ENCODE measurements at places on chromosomes 4 and X.

DNA sequence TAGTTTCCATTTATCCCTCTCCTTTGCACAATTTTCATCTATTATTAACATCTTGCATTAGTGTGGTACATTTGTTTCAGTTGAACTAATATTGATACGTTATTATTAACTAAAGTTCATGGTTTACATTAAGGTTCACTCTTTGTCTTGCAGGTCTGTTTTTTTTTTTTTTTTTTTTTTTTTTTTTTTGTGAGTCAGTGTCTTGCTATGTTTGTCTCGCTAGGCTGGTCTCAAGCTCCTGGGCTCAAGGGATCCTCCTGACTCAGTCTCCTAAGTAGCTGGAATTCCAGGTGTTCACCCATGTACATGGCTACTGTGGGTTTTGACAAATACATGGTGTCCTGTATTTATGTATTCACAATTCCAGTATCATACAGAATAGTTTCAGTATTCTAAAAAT is 6.8 kb downstream of the TBC1D19 start:
- no peak for DNase-seq

DNA sequence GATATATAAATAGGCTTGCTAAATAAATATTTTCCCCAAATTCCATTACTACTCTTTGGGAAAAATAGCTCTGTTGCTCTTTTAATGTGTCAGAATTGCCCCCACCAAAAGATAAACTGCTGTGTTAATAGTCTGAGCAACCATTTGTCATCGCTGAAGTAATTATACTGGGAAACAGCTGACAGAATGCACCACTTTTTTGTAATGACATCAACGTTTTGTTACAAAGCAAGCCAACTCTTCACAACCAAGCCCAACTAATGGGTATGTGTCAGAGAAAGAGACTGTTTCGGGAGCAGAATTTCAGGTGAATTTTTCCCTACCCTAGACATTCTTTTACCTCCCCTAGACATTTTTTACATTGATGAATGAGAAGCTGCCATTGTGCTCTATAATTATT is 405.0 kb upstream of the MAGEB18 start:
- no peak for DNase-seq

DNA sequence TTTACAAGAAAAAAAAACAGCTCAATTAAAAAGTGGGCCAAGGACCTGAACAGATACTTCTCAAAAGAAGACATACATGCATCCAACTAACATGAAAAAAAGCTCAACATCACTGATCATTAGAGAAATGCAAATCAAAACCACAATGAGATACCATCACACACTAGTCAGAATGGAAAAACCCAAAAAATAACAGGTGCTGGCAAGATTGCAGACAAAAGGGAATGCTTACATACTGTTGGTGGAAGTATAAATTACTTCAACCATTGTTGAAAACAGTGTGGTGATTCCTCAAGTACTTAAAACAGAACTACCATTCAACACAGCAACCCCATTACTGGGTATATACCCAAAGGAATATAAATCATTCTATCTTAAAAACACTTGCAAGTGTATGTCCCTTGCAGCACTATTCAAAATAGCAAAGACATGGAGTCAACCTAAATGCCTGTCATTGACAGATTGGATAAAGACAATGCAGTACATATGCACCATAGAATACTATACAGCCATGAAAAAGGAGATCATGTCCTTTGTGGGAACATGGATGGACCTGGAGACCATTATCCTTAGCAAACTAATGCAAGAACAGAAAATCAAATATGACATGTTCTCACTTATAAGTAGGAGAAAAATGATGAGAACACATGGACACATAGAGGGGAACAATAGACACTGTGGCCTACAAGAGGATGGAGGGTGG is 97.6 kb downstream of the RAB28 start:
- DNase-seq, result no peak

DNA sequence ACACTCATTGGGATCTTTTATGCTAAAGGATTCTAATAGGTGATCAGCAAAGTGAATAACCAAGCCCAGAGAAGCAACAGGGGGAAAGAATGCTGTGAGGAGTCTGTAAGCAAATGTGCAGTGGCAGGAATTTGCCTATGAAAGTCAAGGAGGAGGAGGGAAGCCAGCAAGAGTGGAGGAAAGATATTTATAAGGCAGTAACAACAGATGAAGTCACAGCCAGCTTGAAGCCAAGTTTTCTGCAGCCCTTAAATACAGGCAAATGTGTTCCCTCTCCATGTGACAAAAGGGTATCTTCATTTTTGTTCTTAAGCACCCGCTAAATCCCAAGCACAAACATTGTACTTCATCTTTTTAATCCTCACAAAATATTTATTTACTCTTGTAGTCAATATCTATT is 275.0 kb upstream of the CLNK start:
- no peak for DNase-seq

DNA sequence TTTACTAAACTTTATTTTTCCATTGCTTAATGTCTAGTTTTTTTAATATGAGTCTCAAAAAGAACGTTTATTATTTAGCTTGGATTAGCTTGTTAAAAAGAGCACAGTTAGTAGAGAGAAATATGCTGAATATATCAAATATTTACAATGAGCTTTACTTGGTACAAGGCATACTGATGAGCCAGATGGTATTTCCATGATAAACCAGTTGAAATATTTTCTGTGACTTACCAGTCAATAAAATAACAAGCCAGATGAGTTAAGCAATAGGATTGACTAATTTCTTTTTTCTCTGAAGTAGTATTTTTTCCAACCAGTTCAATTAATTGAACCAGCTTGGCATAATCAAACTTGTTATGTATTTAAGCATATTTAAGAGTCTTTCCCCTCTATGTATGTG is 134.1 kb downstream of the KLHL34 start:
- DNase-seq, result no peak

- no peak for DNase-seq
These were observed 10.9 kb upstream of the PCDH18 start for GRCh38 chr4:137543198-137543597.

- no peak for DNase-seq
These were observed 644.1 kb downstream of the MID1IP1 start for GRCh38 chrX:39445336-39445735.

GRCh38 chr4:14920759-14921320 is 81.4 kb upstream of the CPEB2 start:
- no peak for DNase-seq

DNA sequence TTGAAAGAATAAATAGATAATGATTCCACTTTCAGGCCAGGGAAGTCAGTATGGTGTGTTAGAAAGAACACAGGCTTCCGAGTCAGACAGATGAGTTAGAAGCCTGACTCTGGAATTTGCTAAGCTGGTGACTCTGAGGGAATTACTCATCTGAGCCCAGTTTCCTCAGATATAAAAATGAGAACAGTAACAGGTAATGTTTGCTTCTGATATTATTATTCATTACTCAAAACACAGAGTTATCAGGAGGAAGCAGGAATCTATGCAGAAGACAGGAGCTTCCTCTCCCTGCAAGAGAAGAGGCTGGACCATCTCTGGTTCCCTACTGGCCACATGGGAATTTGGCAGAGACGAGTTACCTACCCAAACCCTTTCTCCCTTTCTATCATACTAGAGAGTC is 163.1 kb downstream of the EVC2 start:
- DNase-seq, result no peak

DNA sequence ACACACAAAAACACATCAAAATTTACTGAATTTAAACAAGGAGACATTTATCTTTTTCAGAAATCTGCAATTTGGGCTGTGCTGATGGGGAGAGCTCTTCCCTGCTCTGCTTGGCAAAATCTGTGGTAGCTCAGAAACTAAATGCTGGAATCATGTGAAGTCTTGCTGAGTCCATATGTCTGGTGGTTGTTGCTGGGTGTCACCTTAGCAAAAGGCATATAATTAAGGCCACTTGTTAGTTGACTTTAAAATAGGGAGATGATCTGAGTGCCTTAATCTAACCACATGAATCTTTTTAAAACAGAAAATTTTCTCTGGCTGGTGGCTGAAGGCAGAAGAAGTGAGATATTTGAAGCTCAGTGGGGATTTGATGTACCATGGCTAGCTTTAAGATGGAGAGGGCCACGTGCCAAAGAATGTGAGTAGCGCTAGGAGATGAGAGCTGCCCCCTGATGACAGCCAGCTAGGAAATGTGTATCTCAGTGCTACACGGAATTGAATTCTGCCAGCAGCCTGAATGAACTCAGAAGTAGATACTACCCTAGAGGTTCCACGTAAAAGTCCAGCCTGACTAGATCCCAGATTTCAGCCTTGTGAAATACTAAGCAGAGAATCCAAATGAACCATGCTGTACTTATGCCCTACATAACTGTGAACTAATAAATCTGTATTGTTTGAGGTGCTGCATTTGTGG is 7.6 kb upstream of the GUF1 start:
- no peak for DNase-seq

- DNase-seq, result no peak
These were observed 73.0 kb downstream of the TMEM165 start for GRCh38 chr4:55468724-55469123.

DNA sequence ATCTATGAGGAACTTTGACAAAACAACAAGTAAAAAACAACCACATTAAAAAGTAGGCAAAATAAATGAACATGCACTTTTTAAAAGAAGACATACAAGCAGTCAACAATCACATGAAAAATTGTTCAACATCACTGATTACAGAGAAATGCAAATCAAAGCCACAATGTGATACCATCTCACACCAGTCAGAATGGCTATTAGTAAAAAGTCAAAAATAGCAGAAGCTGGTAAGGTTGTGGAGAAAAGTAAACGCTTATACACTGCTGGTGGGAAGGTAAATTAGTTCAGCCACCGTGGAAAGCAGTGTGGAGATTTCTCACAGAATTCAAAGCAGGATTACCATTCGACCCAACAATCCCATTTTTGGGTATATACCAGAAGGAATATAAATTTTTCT is 17.0 kb upstream of the LNX1 start:
- no peak for DNase-seq

- DNase-seq, result no peak
These were observed 1254.8 kb upstream of the ADGRL3 start for GRCh38 chr4:59945277-59945676.

DNA sequence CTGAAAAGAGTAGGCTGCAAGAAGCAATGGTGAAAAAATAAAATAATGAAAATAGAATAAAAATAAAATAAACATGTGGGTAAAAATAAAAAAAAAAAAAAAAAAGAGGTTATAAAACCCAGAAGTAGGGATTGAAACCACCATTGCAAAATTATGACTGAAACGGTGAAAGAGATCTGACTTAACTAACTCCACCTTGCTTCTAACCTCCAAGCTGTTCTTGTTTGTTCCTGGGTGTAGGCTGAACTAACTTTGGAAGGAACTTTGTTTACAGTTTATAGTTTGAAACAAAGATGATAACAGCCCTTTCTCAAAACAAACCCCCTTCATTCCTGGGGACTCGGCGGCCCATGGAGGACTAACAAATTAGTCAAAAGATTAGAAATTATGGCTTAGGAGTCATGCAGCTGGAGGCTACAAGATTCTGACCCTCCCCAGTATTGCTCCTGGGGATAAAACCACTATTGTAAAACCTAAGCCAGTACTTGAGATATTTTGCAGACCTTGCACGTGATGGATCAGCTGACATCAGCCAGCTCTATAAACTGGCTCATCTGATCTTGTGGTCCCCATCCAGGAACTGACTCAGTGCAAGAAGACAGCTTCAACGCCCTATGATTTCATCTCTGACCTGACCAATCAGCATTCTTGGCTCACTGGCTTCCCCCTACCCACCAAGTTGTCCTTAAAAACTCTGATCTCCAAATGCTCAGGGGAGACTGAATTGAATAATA is 30.4 kb downstream of the DDX60L start:
- no peak for DNase-seq

- no peak for DNase-seq
These were observed 49.2 kb upstream of the PDK3 start for GRCh38 chrX:24415921-24416320.

GRCh38 chrX:39298821-39299220 is 497.6 kb downstream of the MID1IP1 start:
- no peak for DNase-seq

DNA sequence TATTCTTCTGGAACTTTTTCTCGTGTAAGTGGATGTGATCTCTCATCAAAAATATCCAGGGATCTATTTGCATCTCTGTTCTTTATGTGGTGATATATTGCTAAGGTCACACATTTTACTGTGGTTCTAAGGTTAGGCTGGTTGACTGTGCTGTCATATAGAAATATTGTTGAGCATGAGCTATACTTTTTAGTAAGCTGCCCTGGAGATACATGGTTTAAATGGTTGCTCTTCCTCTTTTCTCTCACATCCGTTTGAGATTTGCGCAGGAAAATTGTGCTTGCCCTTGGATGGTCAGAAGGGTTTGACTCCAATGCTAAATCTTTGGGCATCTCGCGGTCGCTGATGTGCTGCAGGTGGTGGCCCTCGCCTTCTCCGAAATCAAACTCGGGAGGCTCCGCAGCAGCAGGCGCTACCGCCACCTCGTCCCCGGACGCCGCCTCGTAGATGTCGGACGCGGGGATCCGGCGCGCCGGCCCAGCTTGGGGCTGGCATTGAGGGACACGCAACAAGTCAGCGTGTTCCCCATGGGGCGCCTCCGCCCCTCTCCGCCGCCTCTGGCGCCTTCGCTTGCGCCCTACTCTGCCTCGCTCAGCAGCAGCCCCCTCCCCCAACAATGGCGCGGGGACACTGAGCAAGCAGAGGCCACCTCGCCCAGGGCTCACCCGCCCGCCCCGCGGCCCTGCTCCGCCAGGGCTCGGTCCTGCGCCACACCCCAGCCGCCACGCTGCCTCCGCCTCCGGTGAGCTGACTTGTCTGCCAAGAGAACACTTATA is 154.5 kb downstream of the MSN start:
- DNase-seq, result no peak

DNA sequence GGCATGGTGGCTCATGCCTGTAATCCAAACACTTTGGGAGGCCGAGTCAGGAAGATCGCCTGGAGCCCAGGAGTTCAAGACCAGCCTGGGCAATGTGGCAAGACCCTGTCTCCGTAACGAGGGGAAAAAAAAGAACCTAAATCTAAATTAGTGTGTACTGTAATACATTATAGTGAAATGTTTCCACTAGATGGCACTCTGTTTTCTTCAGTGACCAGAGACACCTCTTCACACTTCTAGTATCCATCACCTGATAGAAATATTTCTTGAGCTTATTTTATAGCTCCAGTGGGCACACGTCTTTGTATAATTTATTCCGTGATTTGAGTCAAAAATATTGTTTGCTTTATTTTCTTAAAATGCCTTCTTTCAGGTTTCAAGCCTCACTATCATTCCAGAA is 600.9 kb upstream of the DIPK2B start:
- DNase-seq, result no peak

DNA sequence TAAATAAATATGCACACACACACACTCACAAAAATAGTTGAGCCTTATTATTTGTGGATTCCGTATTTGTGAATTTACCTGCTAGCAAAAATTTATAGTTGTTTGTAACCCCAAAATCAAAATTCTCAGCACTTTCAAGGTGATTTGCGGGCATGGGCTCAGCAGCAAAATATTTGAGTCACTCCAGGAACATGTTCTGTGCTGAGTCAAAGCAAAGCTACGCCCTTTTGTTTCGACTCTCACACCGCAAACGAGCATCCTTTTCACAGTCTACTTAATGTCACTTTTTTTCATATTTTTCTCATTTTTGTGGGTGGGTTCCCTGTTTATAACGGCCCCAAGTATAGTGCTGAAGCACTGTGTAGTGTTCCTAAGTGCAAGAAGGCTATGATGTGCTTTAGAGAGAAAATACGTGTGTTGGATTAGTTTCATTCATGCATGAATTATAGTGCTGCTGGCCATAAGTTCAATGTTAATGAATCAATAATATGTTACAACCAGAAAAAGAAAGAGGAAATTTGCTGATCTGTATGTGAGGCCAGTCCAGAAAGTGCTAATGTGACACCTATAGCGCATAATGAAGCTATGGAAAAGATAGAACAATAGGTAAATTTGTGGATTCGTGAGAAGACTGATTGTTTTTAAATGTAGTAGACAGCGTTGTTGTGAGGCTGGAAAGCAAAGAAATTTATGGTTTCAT is 723.2 kb upstream of the AGA start:
- no peak for DNase-seq
